ENCODE measurements at places on chromosomes 6 and 20.

DNA sequence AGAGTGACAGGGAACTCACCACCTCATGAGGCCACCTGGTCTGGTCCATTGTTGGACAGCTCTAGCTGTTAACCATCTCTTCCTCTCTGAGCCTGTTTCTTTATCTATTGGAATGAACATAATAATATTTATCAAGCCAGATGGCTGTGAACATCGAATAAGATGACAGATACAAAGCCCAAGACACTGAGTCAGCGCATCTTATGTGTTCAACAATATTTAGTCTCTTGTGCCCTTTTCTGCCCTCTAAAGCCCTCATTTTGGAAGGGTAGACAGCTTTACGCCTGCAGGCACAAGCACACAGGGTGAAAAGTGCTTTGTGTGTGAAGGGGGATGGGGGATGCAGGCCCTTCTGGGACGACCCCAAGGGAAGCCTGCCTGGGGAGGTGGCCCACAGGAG, 164.0 kb downstream of the GRM4 start:
- DNase-seq: no peak

GRCh38 chr6:105968603-105969333, 117.4 kb upstream of the PRDM1 start:
- no peak for DNase-seq

- no peak for DNase-seq
These were observed 97.3 kb downstream of the ANKRD60 start for GRCh38 chr20:58131151-58131550.

GRCh38 chr20:25024171-25024570, 31.6 kb upstream of the APMAP start:
- DNase-seq: no peak

DNA sequence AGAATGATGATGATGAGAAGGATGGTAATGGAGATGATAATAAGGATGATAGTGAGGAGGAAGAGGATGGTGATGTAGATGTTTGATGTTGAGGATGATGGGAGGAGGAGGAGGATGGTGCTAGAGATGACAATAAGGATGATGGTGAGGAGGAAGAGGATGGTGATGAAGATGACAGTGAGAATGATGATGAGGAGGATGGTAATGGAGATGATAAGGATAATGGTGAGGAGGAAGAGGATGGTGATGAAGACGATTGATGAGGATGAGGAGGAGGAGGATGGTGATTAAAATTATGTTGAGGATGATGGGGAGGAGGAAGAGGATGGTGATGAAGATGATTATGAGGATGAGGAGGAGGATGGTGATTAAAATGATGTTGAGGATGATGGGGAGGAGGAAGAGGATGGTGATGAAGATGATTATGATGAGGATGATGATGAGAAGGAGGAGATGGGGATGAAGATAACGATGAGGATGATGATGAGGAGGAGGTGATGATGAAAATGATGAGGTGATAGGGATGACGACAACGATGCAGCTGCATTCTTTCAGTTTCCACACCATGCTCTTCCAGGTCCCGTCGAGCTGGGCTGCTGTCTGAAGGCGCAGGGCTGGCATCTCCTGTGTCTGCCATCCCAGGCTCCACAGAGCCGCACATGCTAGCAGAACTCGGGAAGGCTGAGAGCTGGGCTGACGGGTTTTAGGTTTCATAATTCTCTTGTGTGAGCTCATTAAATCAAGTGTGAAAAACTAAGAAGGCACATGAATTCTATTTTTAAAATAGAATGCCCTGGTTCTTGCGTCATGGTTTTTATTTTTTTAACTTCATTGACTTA, 274.9 kb downstream of the SMOC2 start:
- DNase-seq: no peak

- DNase-seq: no peak
These were observed 211.7 kb downstream of the LMBRD1 start for GRCh38 chr6:69584913-69585729.

DNA sequence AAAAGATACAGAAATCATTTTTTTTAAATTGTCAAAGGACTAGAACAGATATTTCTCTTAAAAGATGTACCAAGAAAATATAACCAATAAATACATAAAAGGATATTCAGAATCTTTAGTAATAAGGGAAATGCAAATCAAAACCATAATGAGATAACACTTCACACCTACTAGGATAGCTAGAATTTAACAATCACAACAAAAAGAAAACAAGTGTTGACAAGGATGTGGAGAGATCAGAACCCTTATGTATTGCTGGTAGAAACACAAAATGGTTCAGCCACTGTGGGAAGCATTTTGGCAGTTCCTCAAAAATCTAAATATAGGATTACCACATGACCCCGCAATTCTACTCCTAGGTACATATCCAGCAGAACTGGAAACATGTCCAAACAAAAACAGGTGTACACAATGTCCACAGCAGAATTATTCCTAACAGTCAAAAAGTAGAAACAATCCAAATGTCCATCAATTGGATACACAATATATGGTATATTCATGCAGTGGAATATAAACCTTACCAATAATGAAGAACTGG, 211.0 kb downstream of the LRFN2 start:
- no peak for DNase-seq

- DNase-seq: no peak
These were observed 63.9 kb upstream of the GLP1R start for GRCh38 chr6:38984723-38985122.
